ENCODE measurements at places on chromosomes 4 and X.

- no peak for DNase-seq
Observed at GRCh38 chr4:13543839-13544605, at the start of gene NKX3-2. Gene NKX3-2 (minus strand): TSS chr4:13544508. CDS start chr4:13544414, 94 bp downstream.

GRCh38 chr4:1602655-1603412 lies 81.3 kb downstream of the FAM53A start:
- DNase-seq = no peak

DNA sequence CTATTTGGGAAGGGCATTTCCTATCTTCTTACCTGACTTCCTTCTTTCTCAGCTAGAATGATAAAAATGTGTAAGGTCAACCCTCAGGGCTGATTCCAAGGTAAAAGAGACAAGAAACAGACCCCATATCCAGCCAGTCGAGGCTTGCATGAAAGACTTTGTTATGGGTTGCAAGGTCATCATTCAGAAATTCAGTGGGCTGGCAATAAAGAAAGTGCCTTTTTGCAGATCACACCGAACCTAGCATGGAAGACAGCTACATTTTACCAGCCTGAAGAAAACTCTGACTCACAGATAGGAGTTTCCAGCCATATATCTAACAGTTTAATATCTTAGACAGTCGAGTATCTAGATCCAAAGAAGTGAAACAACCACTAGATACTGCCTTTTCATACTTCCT lies 87.4 kb downstream of the PDGFC start:
- no peak for DNase-seq

GRCh38 chr4:11748164-11748872 lies 319.6 kb upstream of the HS3ST1 start:
- DNase-seq = no peak

- DNase-seq = no peak
Observed at GRCh38 chr4:101792056-101792590, 1.6 kb downstream of the BANK1 start.

- DNase-seq = no peak
Observed at GRCh38 chrX:132918523-132918922, 39.9 kb downstream of the HS6ST2 start.

- DNase-seq = no peak
Observed at GRCh38 chr4:176187624-176188023, 7.8 kb downstream of the SPATA4 start.

GRCh38 chr4:8295471-8295870 lies 25.9 kb downstream of the HTRA3 start:
- no peak for DNase-seq

- DNase-seq = no peak
Observed at GRCh38 chr4:162406637-162407365, 243.0 kb upstream of the FSTL5 start.

GRCh38 chr4:15765910-15766697 lies 12.0 kb upstream of the CD38 start:
- DNase-seq = no peak

DNA sequence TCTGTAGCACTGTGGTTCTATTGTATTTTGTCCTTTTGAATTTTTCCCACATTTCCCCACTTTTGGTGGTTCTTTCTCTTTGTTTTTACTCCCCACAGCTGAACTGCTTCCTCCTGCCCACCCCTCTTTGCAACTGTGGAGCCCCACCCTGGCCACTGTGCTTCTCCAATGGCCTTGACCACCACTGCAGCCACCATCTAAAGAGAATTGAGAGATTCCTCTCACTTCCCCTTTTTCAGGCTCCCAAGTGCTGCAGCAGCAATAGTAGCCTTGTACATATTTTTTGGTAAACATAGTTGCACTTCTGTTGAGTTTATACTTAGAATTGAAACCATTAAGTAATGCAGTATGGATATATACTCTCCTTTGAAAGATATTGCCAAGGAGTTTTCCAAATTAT lies 51.3 kb upstream of the FRMPD3 start:
- no peak for DNase-seq

DNA sequence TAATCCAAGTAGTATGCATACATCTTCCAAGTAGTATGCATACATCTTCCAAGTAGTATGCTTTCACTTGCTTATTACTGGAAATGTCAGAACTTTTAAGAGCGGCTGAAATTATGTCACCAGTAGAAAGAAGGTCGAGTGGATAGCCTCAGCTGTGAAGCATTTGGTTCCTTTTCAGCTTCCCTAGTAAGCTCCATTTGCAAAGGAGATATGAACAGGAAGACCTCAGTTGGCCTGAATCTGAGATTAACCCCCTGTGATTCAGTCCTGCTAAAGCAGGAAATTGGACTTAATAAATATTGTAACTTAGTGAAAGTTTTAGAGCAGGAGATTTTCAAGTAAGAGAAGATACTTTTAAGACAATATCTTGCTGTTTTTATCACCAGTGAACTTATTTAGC lies 48.1 kb downstream of the PCDH7 start:
- DNase-seq = no peak

DNA sequence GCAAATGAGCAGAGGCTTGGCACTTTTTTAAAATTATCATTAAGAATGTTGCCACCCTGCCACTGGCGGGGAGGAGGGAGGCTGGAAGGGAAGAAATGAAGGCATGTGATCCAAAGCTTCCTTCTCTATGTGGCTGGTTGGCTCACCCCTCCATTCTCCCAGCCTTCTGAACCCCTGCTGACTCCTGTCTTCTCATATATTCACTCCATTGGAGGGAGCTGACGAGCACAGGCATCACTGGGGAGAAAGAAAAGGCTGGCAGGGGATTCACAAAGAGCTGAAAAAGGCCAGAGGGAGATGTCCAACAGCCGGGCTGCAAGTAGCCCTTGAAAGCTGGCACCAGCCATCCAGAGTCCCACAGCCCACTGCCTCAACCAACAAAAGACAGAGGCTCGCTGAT lies 495.6 kb downstream of the BCOR start:
- DNase-seq = no peak

DNA sequence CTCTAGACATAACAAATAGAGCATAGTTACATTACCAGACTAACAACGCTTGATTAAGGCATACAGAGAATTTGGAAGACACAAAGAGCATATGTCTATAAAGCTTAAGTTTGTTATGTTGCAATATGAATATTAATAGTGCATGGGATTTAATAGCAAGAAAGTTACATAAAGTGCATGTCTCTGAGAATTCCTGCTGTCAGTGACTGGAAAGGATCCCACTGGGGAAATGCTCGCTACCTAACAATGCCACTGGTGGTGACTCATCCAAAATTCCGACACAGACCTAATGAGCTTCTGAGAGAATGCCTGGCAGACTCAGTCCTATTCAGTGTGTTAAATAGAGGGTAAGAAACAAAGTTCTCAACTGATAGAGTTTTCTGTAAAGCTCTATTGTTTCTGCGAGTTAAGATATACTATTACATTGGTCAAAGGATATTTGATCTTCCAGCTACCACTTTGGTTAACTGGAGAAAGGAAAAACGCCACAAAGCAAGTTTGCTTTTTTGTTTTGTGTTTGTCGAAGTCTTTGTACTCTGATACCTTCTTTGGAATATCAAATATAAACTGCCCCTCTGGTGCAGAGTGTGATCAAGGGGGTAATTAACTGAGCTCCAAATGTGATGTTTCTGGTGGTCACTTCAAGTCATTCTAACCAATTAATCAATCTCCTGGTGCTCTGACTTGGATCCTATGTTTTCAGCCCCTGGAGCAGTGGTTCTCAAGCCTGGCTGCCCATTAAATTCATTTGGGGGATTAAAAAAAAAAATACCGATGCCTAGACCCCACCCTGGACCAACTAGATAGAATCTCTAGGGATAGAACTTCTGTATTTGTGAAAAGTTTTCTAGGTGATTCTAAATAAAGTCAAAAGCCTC lies 107.9 kb downstream of the PALLD start:
- no peak for DNase-seq

DNA sequence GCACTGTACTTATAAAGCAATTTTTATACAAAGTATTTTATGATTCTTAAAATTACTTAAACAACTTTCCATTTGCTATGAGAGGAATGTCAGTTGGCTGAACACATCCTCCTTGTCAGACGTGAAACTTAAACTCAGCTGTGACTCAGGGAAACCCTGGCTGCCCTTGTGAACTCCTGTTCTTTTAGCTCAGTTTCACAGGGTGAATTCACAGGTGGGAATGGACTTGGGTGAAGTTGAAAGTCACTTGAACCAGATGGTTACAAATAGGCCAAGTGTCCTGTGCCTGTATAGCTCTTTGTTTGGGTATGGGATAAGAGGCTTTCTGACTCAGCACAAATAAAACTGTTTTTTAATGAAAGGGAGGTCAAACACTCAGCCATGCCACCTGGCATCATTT lies 67.4 kb upstream of the FAM47B start:
- DNase-seq = no peak

- DNase-seq = no peak
Observed at GRCh38 chr4:76426272-76426671, 5.3 kb upstream of the CCDC158 start.

- no peak for DNase-seq
Observed at GRCh38 chr4:12379191-12379590, 950.5 kb upstream of the HS3ST1 start.

DNA sequence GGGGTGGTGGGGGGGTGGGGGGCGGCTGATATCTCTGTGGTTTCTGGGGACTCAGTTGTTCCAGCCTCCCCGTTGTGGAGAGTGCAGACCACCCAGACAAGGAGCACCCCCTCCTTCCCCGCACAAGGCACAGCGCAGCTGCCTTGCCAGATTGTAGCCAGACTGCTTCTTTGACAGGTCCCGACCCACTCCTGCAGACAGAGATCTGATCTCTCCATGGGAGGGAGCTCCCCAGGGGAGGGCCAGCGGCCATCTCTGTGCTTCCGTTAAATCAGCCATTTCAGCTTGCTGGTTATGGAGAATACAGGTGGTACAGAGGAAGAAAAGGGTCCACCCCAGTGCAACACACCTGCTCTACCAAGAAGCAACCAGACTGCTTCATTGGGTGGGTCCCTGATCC lies 80.8 kb downstream of the FGF16 start:
- DNase-seq = no peak

GRCh38 chr4:61468024-61468720 lies 268.0 kb downstream of the ADGRL3 start:
- DNase-seq = no peak

- DNase-seq = no peak
Observed at GRCh38 chrX:83508526-83509253, 600 bp downstream of the POU3F4 start.

DNA sequence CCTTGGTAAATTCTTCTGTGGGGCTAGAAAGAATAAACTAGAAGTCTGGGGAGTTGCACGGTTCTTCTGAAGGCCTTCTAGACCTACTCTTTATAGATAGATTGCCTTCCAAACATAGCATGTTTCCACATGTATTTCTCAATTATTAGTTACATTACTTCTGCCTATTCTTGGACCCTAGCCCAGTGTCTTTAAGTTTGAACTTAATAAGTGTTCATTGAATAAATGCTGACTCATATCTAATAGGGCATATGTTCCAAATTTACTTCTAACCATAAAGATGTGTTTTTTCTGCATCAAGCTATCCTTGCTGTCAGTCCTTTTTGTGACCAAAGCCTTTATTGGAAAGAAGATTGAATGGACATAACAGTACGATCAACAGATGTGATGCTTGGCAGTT lies 503.6 kb upstream of the ZFP42 start:
- DNase-seq = no peak

- peak; percentile 81 for DNase-seq
Observed at GRCh38 chr4:153344131-153345011, at the start of gene MND1. Gene MND1 (plus strand): TSS chr4:153344688. CDS start chr4:153344738, 50 bp downstream.

GRCh38 chr4:176790398-176790797 lies 2.3 kb downstream of the VEGFC start:
- no peak for DNase-seq

- no peak for DNase-seq
Observed at GRCh38 chr4:38673130-38673978, 9.4 kb downstream of the KLF3 start.

DNA sequence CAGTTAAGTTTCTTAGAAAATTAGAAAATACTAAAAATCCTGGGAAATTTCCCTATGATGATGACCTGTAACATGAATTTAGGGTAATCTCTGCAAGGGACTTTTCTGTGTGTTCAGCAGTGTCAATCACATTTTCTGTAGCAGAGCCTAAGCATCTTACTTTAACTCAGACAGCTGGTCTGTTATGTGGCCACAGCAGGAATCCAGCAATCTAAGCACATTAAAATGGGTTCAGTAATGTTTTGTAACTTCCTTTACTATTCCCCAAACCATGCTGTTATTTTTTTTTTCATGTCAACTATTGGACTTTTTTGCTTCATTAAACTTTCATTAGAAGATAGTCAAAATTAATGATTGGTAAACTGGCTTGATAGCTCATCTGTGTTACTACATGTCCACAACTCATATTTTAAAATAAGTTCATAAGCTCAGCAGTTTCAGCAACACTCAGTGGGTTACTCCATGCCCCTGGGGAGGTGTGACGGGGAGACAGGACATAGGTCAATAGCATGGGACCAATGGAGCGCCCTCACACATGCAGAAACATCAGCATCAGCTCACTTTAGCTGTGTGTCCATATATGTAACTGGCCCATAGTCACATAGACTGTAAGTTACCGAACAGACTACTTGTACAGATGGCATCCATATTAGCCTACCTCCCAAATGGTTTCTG lies 168.0 kb upstream of the PACRGL start:
- no peak for DNase-seq

GRCh38 chr4:99915449-99915848 lies 21.2 kb upstream of the LAMTOR3 start:
- no peak for DNase-seq

DNA sequence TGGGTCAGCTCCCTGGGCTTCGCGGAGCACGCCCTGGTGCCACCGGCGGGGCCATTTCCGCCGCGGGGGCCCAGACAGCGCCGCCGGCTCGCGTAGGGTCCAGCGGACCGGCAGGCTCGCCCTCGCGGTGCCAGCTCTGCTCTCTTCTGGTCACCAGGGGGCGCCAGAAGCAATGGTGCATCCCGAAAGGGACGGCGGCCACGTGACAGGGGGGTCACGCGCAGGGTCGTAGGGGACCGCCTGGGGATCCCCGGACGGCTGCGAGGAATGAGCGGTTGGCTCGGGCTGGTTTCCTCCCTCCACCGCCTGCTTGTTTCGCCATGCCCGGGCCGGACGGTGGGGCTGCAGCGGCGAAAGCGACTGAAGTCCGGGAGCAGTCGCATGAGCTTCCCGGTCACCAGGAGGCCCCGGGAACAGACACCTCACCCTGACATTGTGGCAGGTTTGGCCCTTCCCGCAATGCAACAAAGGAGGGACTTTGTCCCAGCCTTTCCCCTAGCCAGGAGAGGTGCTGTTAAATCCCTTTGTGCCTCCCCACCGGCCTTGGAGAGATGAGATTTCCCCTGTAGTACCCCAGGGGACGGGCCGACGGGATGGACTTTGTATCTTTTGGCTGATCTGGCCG lies 15.8 kb downstream of the ZCCHC12 start:
- no peak for DNase-seq

DNA sequence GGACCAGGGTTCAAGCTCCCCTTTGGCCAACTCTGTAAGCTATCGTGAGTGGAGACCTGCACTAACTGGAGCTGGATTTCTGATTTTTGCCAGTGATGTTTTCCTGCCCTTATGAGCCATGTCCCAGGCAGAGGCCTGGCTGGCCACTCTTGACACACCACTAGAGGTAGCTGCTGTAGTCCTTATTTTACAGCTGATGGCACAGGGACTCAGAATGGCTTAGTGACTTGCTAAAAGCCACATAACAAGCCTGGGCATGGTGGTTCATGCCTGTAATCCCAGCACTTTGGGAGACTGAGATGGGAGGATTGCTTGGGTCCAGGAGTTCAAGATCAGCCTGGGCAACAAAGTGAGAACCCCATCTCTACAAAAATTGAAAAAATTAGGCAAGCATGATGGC lies 33.4 kb downstream of the CYTL1 start:
- no peak for DNase-seq

- no peak for DNase-seq
Observed at GRCh38 chrX:70293621-70294020, 3.7 kb downstream of the KIF4A start.

- DNase-seq = no peak
Observed at GRCh38 chr4:5656415-5656814, 51.9 kb downstream of the EVC2 start.

Data from right renal cortex interstitium (tissue), 3 donors.